Esophagus squamous epithelium (tissue), 5 donors: ENCODE measurements at places on chromosomes 16 and 17. TPM values are rescaled to one million over a fixed set of nuclear protein-coding genes. Genes with fewer than 3 reads are reported as not detected.
A peak's percentile ranks its signal among the peaks of the same experiment; 100 is the strongest.

SDR42E1 gene
- 14.9 TPM for total RNA-seq

PRR11 gene
- 5.8 TPM for total RNA-seq

DNA sequence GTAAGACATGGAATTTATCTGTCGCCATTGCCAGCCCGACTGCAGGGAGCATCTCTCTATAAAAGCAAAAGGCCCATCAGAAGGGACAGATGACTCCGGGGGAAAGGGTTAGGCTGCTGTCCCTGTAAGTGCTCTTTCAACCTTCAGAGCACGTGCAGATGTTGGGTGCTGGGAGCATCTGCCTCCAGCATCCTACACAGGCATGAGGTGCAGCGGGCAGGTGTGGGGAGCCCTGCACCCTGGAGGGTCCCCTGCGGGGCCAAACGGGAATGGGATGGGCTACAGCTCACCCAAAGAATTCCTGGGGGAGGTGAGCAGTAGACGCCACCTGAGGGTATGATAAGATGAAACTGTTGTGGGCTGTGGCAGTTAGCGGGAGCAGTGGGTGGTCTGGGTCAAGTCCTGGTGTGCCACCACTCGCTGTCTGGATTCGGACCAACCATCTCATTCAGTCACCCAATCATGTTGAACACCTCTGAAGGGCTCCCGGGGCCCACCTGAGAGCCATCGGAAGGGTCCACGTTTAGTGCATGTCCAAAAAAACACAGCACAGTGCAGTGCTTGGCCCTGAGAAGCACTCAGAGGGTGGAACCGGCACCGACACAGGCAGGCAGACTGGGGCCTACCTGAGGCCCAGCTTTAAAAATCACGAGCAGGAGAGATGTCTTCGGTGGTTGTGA lies 3.8 kb downstream of the SMCR8 start:
- H3K27ac ChIP-seq, result no peak overlapping the region
- peak overlapping the region; percentile 2 for H3K4me3 ChIP-seq
- H3K4me1 ChIP-seq, result peaks cover 67% of the 10 kb centered on the region
- peaks cover 14% of the 10 kb centered on the region for H3K36me3 ChIP-seq
- DNase-seq, result no peak

DNA sequence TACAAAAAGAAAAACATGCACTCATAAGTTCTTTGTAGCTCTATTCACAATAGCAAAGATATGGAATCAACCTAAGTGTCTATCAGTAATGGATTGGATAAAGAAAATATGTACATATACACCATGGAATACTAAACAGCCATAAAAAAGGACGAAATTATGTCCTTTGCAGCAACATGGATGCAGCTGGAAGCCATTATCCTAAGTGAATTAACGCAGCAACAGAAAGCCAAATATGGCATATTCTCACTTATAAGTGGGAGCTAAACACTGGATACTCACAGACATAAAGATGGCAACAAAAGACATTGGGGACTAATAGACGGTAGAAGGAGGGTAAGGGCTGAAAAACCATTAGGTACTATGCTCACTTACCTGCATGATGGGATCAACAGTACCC lies 5.8 kb downstream of the CMC2 start:
- DNase-seq, result no peak
- no peak overlapping the region for H3K27ac ChIP-seq
- H3K4me3 ChIP-seq, result no peak overlapping the region
- no peaks in the 10 kb centered on the region for H3K27me3 ChIP-seq

DNA sequence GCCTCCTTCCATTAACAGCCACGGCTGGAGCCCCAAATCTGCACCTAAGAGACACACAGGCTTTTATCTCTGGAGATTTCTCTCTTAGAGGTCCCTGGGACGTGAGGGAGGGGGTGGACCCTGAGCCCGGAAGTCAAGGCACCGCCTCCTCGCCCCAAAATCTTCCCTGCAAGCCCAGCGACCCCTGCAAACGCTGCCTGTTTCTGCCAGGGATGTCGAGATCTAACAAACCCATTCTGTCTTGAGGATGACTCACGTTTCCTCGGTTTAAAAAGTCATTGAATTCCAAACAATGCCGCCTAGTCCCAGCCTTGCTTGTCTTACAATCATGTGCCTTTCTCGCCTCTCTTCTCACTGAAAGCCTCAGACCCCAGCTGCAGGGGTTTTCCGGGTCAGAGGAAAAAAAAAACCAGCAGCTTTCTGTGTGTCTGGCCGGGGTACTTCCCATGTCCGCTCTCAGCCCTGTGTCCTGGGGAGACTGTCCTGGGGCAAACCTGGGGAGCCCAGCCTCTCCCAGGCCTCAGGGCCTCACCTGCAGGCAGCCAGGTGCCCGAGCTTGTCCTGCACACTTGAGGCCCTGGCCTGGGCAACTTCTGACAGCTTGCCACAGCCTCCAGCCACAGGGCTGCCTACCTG lies 15.4 kb downstream of the ARL2BP start:
- DNase-seq, result no peak
- no peaks in the 10 kb centered on the region for H3K36me3 ChIP-seq
- peak overlapping the region; percentile 87 for H3K27ac ChIP-seq
- peaks cover 48% of the 10 kb centered on the region for H3K4me1 ChIP-seq
- no peaks in the 10 kb centered on the region for H3K27me3 ChIP-seq

RNF43 gene
- 13.8 TPM for total RNA-seq

DNA sequence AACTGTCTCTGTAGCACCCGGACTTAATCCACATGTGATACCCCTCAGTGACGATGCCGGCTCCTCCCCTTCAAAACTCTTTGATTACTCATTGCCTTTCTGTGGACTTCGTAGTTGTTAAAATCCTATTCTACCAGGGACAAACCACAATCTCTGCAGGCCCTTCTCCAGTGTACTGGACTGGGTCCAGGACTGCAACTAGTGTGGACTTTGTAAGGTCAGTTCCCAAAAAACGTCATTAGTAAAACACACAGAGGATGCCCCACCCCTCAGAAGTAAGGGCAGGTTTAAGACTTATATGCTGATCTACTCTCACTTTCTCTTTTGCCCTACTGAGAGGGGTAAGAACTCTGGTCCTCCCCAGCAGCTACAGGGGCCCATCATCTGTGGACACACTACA lies 10.5 kb upstream of the NUDT7 start:
- H3K36me3 ChIP-seq, result no peaks in the 10 kb centered on the region
- no peaks in the 10 kb centered on the region for H3K27me3 ChIP-seq
- DNase-seq, result no peak
- H3K4me1 ChIP-seq, result no peaks in the 10 kb centered on the region

DNA sequence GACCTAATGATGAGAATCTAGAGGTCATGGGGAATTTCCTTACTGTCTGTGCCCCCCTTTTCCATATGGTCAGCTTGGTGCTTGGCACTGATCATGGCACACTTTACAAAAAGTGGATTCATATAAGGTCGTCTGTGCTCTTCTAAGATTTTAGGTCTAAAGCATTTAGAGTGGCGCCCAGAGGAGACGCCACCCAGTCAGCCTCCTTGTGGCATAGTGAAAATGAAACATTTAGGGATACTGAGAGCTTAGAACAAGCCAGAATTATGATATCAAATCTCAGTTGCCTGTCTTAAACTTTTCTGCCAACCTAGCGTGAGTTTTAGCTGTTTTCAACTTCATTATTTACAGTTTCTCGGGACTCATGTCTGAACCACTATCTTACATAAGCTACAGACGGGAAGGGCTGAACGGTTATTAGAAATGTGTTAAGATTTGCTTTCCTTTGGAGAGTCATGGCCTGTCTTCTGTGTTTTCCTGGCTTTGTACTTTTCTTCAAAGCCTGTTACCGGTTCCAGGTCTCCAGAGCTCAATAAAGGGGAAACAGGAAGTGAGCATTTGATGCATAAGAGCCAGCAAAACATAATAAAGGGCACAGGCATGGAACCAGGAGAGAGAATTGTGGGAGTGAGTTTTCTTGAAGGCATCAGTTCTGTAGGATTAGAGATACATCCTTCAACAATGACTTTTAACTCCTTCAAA lies 13.7 kb downstream of the ZNRF1 start:
- no peaks in the 10 kb centered on the region for H3K36me3 ChIP-seq
- no peaks in the 10 kb centered on the region for H3K27me3 ChIP-seq
- peak overlapping the region; percentile 95 for H3K27ac ChIP-seq
- H3K4me1 ChIP-seq, result peaks cover 23% of the 10 kb centered on the region

GRCh38 chr17:30477774-30478115 lies 537 bp downstream of the GOSR1 start:
- peaks cover 18% of the 10 kb centered on the region for H3K4me1 ChIP-seq
- DNase-seq, result no peak
- peak overlapping the region; percentile 80 for H3K4me3 ChIP-seq
- no peaks in the 10 kb centered on the region for H3K36me3 ChIP-seq
- no peaks in the 10 kb centered on the region for H3K27me3 ChIP-seq
- H3K27ac ChIP-seq, result peak overlapping the region; percentile 95

GRCh38 chr16:13394488-13394887 lies 493.1 kb downstream of the SHISA9 start:
- no peak overlapping the region for H3K4me3 ChIP-seq
- DNase-seq, result no peak
- H3K4me1 ChIP-seq, result no peaks in the 10 kb centered on the region
- H3K27ac ChIP-seq, result no peak overlapping the region
- no peaks in the 10 kb centered on the region for H3K27me3 ChIP-seq
- H3K36me3 ChIP-seq, result no peaks in the 10 kb centered on the region

DNA sequence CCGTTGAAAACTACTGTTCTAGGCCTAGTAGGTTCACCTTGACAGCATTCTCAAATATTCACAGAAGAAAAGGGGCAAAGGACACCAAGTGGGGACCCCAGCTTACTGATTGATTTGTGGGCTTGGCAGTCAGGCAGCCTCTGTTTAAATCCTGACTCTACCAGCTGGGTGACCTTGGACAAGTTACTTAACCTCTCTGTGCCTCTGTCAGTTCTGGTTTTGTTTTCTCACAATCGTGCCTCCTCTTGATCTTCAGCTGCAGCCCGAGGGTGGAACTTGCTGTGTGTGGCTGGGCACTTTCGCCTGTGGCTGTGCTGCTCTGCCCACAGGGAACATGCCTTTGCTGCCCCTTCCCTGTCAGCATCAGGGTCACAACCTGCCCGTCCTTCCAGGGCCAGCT lies 17.8 kb downstream of the RAP1GAP2 start:
- H3K27ac ChIP-seq, result no peak overlapping the region
- H3K4me1 ChIP-seq, result peaks cover 3% of the 10 kb centered on the region
- no peaks in the 10 kb centered on the region for H3K27me3 ChIP-seq
- DNase-seq, result no peak

GRCh38 chr17:45168991-45169752 lies 7.5 kb downstream of the HEXIM2 start:
- no peak for DNase-seq
- H3K36me3 ChIP-seq, result no peaks in the 10 kb centered on the region

DNA sequence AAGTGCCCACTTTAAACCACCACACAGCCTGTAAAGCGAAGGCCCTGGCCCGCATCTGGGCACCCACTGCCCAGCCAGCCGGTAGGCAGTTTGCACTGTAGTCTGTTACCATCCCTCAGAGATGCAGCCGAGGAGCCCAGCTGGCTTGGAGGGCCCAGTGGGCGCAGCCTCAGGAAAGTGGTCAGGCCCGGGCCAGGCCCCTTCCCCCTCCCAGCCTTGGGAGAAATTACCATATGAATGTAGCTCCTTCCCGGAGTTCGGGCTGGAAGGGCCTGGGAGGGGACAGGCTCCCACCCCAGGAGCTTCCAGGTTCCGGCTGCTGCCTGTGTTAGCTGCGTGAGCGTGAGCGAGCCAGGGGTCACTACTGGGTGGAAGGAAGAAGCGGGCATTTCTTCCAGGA lies 325.4 kb downstream of the SEC14L1 start:
- no peaks in the 10 kb centered on the region for H3K27me3 ChIP-seq
- peak overlapping the region; percentile 76 for H3K27ac ChIP-seq
- DNase-seq, result no peak
- peaks cover 39% of the 10 kb centered on the region for H3K4me1 ChIP-seq
- H3K4me3 ChIP-seq, result peak overlapping the region; percentile 9

ZG16 gene
- not detected for total RNA-seq

CMTM1 gene
- total RNA-seq, result not detected

DNA sequence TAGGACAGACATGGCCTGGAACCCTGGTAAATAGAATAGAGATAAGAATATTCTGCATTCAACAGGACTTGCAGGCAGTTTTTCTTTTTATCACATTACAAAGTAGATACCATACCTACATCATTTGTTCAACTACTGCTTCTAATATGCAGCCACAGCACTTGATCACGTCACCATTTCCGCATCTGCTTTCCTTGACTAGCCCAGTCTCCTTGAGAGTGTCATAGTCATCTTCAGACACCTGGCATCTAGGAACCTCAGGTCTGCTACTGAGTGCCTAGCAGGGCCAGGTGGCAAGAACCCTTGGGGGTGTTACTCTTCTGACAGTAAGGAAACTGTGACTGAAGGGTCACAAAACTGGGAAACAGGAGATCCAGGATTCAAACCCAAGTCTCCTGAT lies 93.2 kb upstream of the TOB1 start:
- H3K27ac ChIP-seq, result no peak overlapping the region
- no peaks in the 10 kb centered on the region for H3K36me3 ChIP-seq
- DNase-seq, result no peak
- H3K27me3 ChIP-seq, result no peaks in the 10 kb centered on the region
- H3K4me1 ChIP-seq, result peaks cover 14% of the 10 kb centered on the region

GP1BA gene
- total RNA-seq, result not detected

GRCh38 chr16:53142823-53143568 lies 88.2 kb downstream of the CHD9 start:
- H3K4me3 ChIP-seq, result no peak overlapping the region
- DNase-seq, result no peak
- no peaks in the 10 kb centered on the region for H3K27me3 ChIP-seq
- H3K4me1 ChIP-seq, result peaks cover 23% of the 10 kb centered on the region
- H3K27ac ChIP-seq, result no peak overlapping the region

GRCh38 chr16:46629331-46630219 lies 8.4 kb upstream of the SHCBP1 start:
- no peaks in the 10 kb centered on the region for H3K4me1 ChIP-seq
- no peaks in the 10 kb centered on the region for H3K27me3 ChIP-seq
- DNase-seq, result no peak
- H3K27ac ChIP-seq, result peak overlapping the region; percentile 32

TP53TG3C gene
- total RNA-seq, result not detected

MPHOSPH6 gene
- 73.5 TPM for total RNA-seq

ATP2C2 gene
- total RNA-seq, result 2.8 TPM

DNA sequence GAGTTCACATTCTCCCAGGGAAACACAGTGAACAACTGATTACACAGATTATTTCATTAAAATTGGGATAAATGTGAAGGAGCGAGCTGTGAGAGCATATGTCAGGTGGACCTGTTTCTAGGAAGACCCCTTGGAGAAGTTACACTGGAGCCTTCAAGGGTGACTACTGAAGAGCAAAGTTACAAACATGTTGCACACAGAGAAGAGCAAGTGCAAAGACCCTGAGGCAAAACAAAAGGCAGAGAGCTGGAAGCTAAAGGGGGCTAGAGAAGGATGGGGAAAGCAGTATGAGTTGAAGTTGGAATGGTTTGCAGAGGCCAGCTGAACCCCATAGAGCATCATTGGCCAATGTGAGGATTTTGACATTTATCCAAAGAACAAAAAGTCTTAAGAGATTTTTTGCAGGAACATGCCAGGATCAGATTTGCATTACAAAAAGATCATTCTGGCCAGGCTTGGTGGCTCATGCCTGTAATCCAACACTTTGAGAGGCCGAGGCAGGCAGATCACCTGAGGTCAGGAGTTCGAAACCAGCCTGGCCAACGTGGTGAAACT lies 14.1 kb downstream of the PDZD9 start:
- H3K4me3 ChIP-seq, result no peak overlapping the region
- DNase-seq, result no peak
- peaks cover 16% of the 10 kb centered on the region for H3K36me3 ChIP-seq
- no peak overlapping the region for H3K27ac ChIP-seq
- peaks cover 25% of the 10 kb centered on the region for H3K4me1 ChIP-seq

KRT15 gene
- total RNA-seq, result 2,324 TPM
